T47D (cell line): ENCODE measurements at places on chromosomes 5 and 9.

DNA sequence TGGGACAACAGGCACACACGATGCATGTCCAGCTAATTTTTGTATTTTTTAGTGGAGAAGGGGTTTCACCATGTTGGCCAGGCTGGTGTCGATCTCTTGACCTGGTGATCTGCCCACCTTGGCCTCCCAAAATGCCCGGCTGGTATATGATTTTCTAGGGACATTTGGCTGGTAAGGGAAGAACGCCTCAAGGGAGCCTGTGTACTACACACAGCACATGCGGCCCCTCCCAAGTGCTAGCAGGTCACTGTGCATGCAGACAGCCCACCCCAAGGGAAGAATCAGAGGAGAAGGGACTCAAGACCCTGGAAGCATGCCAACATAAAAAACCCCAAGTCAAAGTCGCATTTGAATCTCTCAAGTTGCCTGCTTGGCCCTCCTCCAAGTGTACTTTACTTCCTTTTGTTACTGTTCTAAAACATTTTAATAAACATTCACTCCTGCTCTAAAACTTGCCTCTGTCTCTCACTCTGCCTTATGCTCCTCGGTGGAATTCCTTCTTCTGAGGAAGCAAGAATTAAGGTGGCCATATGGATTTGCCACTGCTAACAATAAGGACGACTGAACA lies 24.3 kb upstream of the OTULINL start:
- no peak for DNase-seq

DNA sequence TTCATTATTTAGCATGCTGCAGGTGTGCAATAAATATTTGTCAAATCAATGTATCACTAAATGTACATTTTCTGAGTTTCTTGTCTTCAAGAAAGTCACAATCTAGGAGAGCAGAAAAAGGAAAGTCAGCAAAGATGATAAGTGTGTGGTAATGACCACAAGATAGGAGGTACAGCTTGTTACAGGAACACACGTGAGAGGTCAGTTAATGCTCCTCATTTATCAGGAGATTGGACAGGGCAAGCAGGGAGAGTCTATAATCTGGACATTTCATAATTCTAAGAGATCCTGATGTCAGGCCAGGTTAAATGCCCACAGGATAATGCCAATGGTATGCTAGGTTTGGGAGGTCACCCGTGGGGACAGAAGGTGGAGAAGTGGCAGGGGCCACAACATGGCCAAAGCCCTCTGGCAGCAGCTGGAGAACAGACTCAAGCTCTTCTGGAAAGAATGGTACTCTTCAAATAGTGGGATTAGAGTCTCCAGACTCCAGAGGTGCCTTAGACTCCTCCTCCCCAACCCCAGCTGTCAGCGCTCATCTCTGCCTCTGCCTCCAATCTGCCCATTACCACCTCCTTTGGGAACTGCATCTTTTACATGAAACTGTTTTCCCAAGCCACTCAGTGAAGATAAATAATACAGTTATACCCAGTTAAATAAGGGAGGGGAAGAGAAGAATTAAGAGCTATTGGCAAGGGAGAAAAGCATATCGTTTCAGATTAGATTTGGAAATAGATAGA lies 114.3 kb downstream of the ASTN2 start:
- no peak for DNase-seq

DNA sequence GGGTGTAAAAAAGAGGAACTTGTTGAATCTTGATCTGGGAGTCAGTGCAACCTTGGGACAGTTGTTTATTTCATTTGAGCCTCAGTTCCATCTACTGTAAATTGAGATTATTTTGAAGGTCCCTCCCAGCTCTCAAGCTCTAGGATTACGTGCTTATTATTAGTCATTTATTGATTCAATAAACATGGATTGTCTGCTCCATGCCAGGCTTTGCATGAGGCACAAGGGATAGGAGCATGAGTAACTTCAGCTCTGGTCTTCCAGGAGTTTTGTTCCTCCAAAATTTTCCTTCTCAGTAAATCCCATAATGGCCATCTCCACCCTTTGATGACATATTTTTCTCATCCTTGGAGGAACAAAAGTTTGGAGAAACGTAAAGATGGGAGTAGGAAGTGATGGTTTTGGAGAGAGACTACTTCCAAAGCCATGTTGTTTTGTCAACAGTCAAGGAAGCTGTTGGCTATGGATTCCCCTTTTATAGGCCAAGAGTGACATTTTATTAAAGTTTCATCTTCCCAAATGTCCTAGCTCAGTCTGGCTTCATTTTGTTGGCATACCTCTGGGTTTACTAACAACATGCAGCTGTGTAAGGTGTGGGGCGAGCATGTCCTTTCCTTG lies 244.6 kb downstream of the DMRT2 start:
- DNase-seq, result no peak

GRCh38 chr9:92664394-92665152 lies 5.4 kb downstream of the IPPK start:
- peak; percentile 16 for DNase-seq
